Natural killer cell (primary cell): ENCODE measurements at places on chromosomes 1 and 21.

DNA sequence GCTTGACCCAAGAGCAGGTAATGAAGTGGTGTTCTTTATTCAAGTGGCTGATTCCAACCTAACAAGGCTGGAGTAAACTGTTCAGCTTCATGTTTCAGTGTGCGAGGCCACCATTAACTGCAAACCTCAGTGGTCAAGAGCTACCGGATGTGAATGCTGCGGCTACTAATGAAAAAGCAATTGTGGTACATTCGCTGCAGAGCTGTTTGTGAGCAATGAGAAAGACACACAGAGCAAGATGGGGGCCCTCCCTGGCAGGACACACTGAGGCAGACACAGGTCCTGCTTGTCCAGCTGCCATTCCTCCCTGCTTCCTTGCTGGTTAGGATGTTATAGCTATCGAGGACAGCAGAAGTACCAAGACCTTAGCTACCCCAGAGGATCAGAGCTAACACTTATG is 26.1 kb downstream of the SYF2 start:
- no peak for DNase-seq

GRCh38 chr1:241834733-241835377 is 13.1 kb upstream of the EXO1 start:
- no peak for DNase-seq

GRCh38 chr1:22080191-22080590 is 27.7 kb downstream of the CDC42 start:
- no peak for DNase-seq

DNA sequence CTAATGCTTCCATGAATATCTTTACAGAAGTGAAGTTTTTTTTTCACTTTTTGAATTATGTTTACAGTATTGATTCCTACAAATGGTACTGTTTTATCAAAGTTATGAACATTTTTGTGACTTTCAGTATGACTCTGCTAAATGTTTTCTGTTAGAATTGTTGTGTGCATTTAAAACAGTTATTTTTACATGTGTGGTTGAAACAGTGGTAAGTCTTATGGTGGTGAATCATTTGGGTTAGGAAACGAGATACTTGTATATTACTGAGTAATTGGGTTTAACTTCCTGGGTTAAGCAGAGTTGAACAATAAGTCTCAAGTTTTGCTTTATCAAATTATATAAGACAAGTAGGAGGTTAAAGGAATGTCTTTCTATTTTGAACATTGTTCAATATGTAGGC is 66.8 kb downstream of the VPS13D start:
- no peak for DNase-seq

DNA sequence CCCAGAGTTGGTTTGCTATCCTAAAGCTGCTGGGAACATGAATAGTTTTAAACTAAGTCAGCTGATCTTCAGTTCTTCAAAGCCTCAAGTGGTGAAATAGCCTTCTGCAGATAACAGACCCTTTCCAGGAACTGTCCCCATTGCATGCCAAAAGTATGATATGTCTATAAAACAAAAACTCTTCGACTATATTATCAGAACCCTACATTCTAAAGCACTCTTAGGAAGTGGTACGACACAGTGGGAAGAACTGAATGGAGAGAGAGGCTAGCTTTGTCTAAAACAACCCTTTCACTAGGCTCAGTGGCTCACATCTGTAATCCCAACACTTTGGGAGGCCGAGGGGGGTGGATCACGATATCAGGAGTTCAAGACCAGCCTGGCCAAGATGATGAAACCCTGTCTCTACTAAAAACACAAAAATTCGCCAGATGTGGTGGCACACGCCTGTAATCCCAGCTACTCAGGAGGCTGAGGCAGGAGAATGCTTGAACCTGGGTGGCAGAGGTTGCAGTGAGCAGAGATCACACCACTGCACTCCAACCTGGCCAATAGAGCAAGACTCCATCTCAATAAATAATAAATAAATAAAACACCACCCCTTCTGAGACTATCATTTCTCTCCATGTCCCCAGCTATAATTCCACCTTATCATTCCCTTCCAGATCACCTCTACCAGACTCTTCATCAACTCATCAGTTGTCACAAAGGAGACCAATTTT is 2.2 kb upstream of the FRRS1 start:
- DNase-seq = no peak

- DNase-seq = no peak
These were observed 13.4 kb upstream of the OBSCN start for GRCh38 chr1:228194436-228194835.

- no peak for DNase-seq
These were observed 126.2 kb downstream of the KAZN start for GRCh38 chr1:14724678-14725077.

DNA sequence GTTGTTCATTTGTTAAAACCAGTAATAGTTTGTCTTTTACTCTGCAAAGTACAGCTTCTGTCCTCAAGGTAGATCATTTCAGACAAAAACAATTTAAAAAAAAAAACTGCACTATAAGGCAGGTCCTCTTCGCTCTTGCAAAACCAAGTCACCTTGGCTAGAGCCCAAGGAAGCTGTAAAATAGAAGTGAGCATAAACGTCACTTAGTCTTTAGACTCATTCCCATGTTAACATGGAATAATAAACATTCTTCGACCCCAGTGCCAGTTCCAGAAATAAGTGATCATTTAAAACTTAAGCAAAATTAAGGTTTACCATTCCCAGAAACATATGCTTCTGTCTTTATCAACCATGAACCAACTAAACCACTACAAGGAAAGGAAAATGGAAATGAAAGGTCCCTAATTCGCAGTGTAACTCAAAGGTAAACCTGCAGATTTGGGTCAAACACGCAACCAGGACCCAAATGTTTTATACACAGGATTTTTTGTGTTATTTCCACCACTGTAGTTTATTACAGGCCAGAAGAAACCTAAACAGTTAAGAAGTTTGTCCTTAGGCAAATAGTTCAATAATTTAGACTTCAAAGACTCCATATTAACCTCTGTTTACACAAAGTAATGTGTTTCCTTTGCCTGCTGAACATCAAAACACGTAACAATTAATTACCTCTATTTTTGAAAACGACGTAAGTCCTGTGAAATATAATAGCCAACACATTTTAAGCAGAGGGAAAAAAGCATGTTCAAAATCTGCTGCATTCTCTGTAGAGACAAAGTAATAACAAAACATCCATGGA is 54.6 kb downstream of the TGFBR3 start:
- no peak for DNase-seq

DNA sequence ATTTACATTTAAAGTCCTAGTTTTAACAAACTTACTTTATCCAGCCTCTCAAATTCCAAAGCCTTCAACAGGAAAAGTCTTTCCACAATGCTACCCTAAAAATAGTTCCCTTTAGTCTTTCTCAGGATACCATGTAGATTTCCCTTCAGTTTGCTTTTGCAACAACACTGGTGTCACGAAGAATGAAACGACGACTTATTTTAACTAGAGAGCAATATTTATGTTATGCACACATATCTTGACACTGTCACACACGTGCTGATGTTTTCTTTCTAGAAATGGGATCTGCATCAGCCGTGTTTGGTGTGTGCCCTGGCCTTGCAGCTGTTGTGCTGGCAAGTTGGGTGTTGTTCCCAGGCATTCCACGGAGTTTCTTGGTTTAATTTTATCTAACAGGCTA is 75.5 kb downstream of the SIPA1L2 start:
- DNase-seq = no peak

- no peak for DNase-seq
These were observed 33.8 kb upstream of the TSPAN2 start for GRCh38 chr1:115123116-115123515.

GRCh38 chr1:101022294-101022693 is 3.3 kb downstream of the DPH5 start:
- DNase-seq = no peak

DNA sequence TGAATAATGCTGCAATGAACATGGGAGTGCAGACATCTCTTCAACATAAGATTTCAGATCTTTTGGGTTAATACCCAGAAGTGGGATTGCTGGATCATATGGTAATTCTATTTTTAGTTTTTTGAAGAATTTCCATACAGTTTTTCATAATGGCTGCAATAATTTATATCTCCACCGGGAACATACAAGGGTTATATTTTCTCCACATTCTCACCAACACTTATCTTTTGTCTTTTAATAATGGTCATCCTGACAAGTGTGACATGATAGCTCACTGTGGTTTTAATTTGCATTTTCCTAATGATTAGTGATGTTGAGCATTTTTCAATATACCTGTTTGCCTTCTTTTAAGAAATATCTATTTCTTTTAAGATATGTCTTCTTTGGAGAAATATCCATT is 44.5 kb upstream of the WARS2 start:
- DNase-seq = no peak

DNA sequence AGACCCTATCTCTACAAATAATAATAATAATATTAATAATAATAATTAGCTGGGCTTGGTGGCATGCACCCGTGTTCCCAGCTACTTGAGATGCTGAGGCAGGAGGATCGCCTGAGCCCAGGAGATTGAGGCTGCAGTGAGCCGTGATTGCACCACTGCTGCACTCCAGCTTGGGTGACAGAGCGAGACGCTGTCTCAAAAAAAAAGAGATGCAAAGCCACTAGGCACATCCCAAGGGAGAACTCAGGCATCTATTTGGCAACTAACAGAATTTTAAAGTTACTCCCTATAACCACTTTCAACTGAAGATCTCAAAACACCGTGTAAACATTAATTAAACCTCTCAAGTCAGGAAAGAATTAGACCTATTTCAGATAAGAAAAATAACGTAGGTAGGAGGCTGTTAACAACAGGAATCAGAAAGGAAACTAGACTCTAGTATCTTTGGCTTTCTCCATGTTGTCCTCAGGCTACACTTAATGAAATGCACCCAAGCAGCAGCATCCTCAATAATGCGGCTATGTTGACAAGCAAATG is 3.7 kb downstream of the RNF19B start:
- no peak for DNase-seq

GRCh38 chr1:107870696-107871095 is 94.3 kb downstream of the VAV3 start:
- DNase-seq = no peak

- no peak for DNase-seq
These were observed 113.0 kb downstream of the SIK1 start for GRCh38 chr21:43313939-43314405.
